Erythroblast (primary cell): ENCODE measurements at places on chromosomes 6 and 20.

DNA sequence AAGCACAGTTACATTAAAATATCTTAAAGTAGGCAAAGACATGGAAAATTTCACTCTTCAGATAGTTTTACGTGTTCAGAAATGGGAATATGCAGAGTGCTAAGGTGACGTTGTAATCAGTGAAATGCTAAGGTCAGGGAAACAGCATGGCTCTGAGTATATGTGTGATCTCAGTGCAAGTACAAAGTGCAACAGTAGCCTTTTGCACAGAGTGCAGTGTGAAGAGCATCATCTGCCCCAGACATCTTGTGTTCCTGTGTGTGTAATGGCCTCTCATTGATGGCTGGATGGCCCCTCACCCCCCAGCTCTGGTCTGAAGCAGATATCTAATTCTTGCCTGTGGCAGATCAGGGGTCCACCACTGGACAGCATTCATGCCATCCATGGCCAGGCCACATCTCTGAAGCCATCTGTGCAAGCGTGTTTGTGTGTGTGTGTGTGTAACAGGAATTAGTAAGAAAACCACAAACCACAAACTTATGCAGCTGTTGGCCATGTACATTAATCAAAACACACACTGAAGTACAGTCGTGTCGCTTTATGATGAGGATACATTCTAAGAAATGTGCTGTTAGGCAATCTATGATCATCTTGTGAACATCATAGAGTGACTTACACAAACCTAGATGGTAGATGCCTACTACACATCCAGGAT lies 165.1 kb downstream of the RALGAPA2 start:
- no peak for DNase-seq

DNA sequence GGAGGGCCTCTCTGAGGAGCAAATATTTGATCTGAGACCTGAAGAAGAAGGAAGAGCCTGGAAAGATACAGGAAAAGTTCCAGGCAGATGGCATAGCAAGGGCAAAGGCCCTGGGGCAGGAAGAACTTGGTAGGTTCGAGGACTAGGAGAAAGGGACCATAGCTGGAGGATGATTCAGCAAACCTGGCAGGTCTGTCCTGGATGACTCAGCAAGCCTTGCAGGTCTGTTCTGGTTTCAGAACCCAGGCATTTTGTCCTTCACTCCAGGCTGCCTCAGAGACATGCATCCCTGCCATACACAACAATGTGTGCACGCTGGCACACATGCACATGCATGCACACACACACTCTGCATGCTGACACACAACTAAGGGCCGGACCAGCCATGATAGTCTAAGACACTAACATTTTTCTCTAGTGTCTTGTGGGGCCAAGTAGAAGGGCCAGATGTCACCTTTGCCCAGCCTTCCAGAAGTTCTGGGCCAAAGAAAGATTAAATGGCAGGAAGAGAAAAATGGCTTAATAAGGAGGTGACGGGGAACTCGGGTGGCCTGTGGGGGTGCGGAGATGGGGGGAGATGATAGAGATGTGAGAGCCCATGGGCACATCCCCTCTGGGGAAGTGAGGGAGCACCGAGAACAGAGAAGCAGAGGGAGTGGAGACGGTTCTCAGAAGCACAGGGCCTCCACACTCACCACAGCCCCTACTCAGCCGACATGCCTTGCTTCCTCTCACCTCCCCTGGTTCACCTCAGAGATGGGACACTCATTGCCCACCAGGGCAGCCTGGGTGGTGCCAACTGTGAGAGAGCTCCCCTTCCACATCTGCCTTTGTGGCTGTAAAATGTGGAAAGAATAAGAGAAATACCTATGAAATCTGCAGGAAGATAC lies 15.4 kb upstream of the TRIB3 start:
- DNase-seq, result peak; percentile 81

DNA sequence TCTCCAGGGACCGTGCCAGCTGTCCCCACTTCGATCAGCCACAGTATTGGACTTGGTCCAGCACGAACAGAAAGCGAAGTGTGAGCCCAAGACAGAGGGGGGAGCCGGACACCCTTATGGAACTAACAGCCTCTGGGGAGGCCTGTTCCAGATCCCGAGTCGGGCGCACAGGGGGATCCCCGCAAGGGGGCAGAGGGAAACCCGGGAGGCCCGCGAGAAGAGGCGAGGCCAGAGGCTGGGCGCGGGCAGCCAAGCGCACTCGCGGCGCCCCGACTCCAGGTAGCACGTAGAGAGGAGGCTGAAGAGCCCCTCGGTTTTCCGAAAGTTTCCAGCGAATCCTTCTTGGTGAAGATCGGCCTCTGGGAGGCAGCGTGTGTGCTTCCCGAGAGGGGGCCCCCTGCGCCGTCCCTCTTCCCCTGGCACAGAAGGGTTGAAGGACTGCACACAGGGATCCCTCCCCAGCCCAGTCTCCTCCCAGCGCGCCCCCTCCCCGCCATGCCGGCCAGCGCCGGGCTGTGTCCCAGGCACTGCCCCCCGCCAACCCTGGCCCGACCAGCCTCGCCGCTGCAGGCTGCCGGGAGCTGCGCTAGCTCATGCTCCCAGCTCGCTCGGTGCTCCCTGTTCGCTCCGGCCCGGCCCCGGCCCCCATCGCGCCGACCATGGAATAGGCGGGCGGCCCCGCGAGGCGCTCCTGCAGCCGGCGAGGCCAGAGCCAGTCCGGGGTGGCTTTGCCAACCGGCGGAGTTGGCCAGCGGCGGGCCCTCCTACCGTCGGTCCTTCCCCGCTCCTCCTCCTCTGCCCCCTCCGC lies 577 bp upstream of the SLC24A3 start:
- peak; percentile 63 for DNase-seq

GRCh38 chr6:75556240-75556639 lies 45.4 kb upstream of the SENP6 start:
- peak; percentile 3 for DNase-seq

DNA sequence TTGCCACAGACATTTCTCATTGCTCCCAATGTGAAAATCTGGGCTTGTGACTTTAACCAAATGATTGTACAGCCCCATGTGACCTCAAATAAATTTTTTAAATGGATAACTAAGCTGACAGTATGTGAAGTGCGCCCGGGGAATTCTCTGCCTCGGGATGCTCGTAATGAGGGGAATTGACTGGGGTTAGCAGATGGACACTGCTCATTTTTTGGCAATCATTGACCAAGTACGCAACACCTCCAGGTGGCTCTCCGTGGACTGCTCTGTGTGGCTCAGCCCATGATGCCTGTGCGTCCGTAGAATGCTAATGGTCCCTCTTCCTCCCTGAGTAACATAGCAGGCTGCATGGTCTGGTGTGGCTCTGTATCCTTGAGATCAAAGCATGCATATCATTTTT lies 42.4 kb downstream of the FARS2 start:
- DNase-seq, result no peak

- no peak for DNase-seq
Observed at GRCh38 chr6:62707914-62708313, 421.9 kb upstream of the KHDRBS2 start.

DNA sequence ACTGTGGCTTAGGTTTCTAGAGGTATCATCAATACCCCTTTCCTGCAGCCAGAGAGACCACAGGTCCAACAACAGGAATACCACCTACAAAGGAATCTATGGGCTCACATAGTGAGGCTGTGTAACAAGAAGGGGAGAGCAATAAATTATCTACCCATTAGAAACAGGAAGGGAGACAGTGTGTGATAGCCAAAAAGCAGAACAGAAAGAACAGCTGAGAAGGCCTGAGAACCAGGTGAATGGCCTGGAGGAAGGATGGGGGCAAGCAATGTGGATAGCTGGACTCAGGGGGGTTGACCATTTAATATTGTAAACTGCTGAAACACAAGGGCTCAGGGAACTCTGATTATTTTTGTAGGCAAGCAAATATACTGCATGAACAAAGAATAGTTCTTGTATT lies 628.2 kb downstream of the COL12A1 start:
- DNase-seq, result no peak

DNA sequence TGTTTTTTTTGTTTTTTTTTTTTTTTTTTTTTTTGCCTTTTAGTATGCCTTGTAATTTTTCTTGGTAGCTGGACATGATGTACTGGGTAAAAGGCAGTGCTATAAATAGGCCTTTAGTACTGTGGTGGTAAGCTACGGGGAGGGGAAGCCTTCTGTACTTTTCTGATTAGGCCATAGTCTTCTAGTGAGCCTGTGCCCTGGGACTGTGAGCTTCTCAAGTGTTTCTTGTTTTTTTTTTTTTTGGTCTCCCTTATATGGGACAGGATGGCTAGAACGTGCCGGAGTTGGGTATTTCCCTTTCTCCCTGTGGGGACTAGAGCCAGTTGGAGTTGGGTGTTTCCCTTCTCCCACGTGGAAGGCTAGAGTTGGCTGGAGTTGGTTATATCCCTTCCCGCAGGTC lies 59.4 kb upstream of the PRELID3B start:
- DNase-seq, result no peak

GRCh38 chr6:169934699-169935347 lies 183.4 kb downstream of the ERMARD start:
- DNase-seq, result no peak
